ENCODE measurements at places on chromosomes 1 and 21.

- no peak for DNase-seq
Measured at GRCh38 chr1:115813727-115814126, 27.2 kb downstream of the NHLH2 start.

DNA sequence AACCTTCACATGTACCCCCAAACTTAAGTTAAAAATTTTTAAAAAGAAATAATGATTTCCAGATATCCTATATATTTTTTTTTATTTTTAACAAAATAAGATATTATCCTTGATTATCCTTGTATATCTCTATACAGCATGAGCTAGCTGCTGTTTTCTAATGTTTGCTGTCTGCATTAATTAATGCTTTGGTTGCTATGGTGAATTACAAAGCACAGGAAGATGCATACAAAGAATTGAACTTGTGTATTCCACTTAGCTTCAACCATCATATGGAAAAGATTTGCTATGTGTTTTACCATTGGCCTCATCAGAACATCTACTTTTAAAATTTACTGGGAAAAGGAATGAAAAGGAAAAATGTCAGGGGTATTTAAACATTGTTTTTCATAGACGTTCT, 35.4 kb downstream of the VPS45 start:
- DNase-seq: no peak

GRCh38 chr1:53366901-53367502, 39.1 kb upstream of the LRP8 start:
- no peak for DNase-seq

DNA sequence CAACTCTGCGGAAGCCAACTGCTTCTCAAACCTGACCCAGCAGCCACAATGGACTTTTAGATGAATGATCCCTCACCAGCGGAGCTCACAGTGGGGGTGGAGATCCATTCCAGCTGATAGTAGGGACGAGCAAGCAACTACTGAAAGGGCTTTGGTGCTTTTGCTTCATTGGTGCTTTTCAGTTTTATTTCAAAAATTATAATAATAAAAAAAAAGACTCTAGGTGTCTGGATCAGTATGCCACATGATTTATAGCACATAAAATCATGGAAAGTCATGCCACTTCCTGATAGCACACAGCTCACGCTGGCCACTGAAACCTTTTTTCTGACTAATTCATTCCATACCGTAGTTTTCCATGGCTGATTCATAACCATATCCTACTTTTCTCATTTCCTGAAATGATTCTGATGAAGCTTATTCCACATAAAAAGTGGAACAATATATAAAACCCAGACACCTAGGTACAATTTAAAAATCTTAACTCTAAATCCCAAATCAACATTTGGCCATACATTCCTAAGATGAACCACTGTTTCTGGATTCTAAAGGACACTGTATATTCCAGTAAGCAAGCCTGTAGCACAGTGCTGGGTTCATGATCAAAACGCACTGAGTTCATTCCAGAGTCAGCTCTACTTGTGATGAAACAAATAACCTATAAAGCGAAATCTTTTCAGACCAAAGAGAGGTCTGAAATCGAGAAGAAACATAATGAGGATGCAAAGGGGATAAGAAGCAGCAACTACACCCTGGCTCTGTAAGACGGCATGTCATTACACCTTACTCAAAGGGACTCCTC, 41.3 kb upstream of the KCNE1 start:
- no peak for DNase-seq

GRCh38 chr1:233386336-233386735, 58.8 kb downstream of the MAP3K21 start:
- DNase-seq: no peak

- DNase-seq: no peak
Measured at GRCh38 chr1:94591823-94592570, 50.4 kb upstream of the F3 start.

- DNase-seq: no peak
Measured at GRCh38 chr21:36204980-36205379, 48.4 kb downstream of the DOP1B start.

GRCh38 chr1:5616366-5617178, 375.7 kb downstream of the NPHP4 start:
- DNase-seq: no peak

DNA sequence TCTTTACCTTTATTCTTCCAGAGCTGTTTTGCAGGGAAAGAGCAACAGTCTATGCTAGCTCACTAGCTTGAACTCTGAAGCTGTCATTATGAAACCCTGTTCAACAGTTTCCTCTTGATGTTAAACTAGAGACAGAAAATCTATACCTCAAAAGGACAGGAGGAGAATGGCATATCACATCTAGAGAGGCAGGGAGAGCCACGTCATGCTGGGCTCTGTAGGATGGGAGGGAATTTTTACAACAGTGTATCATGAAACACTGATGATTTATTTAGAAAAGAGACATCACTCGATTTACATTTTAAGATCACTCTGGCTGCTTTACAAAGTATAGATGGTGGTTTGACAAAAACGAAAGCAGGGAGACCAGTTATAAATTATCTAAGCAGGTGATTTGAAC, 224.9 kb upstream of the COA6 start:
- DNase-seq: no peak

DNA sequence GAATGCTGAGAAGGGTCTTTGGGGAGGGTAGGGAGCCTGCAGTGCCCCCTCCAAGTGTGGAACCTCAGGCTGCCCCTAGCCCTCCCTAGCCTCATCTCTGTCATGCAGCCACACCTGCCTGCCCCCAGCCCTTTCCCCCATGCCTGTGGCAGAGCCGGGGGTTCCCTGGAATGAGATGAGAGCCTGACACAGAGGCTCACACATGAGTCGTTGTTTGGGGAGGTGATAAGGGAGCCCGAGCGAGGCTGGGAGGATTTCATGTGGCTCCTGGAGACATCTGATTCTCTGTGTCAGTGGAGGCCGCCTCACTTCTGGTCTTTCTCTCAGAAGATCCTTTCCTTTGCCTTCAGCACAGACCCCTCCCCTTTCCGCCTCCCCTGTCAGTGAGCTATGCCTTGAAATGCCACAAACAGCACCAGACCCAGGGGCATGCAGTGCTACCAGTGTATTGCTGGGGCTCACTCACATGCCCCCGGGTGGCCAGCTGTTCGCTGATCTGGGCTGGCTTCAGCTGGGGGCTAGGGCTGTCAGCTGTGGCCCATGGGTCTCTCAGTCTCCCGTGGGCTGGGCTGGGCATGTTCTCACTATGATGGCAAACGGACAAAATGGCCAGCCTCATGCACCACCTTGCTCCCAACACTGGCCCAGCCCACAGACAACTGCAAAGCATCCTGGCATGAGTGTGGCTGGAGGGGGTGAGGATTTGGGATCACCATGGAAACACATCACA, 102.6 kb downstream of the AJAP1 start:
- no peak for DNase-seq

- DNase-seq: peak; percentile 19
Measured at GRCh38 chr1:10598389-10598702, 123.6 kb downstream of the PEX14 start.

DNA sequence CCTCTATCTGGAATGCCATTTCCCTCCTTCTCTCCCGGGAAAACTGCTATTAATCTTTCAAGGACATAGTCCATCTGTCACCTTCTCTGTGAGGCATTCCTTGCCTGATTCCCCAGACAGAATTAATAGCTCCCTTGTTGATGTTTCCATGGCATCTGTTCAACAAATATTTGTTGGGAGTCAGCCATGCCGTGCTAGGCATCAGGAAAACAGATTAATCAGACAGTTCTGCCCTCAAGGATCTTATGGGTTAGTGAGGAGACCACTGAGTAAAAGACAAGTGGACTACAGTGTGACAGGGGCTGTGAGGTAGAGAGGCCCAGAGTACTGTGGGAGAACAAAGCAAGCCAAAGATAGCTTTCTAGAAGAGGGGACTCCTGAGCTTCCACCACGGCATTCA, 11.4 kb upstream of the MAGOH start:
- DNase-seq: no peak

DNA sequence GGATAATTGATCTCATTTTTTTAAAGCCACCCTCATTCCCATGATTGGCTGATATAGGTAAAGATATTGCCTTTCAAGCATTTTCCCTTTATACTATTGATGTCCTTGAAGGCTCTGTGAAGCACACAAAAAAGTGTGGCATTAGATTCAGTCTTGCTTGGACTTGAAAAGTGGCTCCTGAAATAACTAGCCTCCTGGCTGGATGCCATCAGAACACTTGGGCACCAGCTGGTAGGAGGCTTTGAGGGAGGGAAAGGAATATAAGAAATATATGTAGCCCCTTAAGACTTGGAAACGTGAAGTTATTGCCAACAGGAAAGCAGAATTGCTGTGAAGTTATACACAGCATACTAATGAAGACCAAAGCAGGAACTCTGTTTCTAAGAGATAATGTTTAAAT, 14.1 kb downstream of the MTR start:
- no peak for DNase-seq

- DNase-seq: no peak
Measured at GRCh38 chr21:15462092-15462491, 267.7 kb upstream of the USP25 start.

DNA sequence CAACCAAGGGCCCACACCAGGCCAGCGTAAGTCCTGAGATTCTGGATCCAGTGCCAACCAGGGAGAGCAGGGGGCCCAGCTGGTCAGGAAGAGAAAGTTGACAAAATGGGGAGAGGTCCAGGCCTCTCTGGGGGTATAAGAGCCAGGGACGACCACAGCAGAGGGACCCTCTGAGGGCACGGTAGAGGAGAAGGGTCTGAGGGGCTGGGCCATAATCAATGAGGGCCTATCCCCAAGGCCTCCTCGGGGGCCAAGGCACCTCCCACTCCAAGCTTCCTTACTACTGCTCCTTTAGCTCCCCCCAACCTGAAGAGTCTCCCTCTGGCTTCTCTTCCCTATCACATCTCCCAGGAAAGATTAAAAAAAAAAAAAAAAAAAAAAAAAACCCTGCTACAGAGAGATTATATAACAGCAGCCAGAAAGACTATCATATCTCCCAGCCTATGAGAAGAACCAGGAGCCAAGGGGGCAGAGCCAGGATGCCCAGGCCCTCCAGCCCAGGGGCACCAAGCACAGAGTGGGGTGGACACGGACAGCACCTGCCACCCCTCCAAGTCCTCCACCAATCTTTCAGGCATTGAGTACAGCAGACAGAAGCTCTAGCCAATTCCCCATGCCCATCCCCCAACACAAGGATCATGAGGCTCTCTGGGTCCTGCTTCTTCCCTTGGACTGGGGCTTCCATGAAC, 2.7 kb downstream of the MEF2D start:
- no peak for DNase-seq

DNA sequence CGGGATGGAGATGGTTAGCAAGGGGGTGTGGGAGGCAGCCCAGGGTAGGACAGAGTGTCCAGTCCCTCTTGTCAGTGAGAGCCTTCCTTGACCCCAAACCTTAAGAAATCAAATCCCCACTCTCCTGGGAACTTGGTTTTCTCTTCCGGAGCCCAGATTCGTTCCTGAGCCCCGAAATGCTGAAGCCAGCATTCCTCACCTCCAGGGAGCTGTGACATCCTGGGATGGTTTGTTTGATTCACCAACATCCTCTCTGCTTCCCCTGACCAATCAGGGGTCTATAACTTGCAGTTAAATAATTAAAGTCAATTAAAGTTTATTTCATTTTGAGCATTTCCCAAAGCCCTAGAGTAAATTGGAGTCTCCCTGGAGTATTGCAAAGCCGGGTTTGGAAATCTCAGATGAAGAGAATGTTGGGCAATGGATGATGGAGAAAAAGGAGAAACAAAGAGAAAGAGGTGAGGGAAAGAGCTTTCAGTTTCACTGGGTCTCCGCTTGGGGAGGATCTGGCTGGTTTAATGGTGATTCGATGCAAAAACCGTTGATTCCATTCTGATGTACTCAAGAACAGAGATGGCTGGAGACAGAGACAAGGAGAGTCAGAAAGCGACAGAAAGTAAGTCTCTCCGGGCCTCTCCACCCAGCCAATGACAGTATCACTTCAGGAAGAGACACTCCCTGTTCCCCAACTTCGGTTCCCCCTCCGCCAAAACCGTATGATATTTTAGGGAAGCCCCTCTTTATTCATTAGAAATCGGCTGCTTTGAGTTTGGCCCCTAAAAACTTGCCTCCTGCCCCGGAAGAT, 12.8 kb upstream of the ALX3 start:
- DNase-seq: no peak

- no peak for DNase-seq
Measured at GRCh38 chr1:19229229-19229628, 19.2 kb upstream of the UBR4 start.

DNA sequence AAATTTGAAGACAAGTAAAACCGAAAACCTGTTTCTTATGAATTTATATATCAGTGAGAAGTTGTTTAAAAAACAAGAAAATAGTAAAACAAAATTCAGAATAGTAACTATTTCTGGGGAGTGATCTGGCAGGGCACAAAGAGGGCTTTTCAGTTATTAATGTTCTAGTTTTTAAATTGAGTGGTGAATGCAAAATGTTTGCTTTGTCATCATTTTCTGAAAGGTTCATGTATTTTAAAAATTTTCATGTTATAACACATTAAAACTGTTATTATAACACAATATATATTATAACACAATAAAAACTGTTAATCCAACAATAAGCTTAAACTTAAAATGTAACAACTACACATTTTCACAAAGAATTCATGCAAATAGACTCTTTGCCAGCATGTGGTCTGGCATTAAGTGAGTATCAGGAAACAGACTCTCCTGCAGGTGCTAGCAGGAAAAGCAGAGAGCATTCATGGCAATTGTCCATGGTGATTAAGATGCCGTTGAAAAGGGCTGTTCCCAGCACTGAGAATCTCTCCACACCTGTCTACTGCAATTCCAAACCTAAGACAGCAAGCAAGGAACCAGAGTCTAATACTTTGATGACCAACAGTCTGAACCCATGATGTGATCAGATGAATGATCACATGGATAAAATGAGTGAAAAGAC, 204.9 kb downstream of the TBX15 start:
- no peak for DNase-seq

DNA sequence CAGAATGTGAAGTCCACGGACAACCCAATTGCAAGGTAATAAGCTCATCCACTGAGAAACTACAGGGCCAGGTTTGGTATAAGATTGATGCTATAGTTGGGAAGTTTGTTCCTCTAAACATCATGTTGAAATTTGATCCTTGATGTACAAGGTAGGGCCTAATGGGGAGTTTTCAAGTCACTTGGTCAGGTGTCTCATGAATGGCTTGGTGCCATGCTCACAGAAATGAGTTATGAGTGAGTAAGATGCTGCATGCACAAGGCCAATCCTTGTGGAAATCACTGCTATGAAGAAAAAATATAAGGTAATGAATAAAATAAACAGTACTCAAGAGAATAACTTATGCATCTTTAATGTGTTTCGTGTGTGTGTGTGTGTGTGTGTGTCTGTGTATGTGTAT, 1891.2 kb downstream of the NCAM2 start:
- no peak for DNase-seq

DNA sequence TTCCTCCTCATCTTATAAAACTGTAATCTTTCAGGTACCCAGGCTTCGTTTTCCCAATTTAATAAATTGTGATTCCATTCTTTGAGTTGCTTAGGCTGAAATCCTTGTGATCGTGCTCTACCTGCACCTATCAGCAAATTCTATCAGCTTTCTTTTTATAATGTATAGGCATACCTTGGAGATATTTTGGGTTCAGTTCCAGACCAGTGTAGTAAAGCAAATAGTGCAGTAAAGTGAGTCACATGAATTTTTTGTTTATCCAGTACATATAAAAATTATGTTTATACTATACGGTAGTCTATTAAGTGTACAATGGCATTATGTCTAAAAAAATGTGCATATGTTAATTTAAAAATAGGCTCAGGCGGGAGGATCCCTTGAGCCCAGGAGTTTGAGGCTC, 5.5 kb downstream of the SWT1 start:
- DNase-seq: no peak
